ENCODE measurements at places on chromosomes 6 and 20.
A peak's percentile ranks its signal among the peaks of the same experiment; 100 is the strongest.

GRCh38 chr20:42507874-42508273, 681.8 kb downstream of the PTPRT start:
- no peak for DNase-seq

DNA sequence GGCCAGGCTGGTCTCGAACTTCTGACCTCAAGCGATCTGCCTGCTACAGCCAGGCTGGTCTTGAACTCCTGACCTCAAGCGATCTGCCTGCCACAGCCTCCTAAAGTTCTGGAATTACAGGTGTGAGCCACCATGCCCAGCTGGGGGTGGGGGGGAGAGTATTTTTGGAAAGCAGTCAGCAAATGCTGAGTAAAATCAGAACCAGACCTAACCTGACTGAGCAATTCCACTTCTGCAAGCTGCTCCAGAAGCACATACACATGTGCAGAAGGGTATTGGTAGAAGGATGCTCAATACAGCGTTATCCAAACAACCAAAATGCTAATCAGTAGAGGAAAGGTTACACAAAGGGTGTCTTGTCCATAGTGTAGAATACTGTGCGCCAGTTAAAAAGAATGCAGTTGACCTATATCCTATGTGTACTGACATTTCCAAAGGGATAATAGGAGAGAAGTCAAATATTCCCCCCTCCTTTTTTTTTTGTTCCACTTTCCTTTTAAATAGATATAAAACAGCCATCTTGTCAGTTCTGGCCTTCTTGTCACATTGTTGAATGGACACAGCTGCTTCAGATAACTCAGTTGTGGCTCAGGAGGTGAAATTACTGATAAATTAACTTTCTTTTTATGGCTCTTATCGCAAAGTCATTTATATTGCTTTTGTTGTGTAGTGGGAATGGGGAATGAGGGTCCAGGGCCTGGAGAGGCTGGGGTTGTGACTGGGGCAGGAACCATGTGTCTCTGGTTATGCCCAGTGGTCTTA, 74.6 kb downstream of the DTD1 start:
- no peak for DNase-seq

DNA sequence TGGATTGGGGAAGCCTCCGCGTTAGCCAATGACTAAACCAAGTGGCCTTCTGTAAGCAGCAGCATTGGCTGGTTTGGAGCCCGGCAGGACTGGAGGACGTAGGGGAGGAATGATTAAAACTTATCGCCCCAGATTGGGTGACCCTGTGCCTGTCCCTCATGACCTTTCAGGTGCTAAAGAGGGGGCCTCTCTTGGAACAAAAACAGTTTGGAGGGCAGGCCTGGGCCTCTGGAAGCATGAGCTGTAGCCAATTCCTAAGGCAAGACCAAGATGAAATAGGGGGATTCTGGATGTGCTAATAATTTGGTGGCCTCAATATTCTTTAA, 1.4 kb downstream of the GMPR start:
- peak; percentile 88 for DNase-seq

DNA sequence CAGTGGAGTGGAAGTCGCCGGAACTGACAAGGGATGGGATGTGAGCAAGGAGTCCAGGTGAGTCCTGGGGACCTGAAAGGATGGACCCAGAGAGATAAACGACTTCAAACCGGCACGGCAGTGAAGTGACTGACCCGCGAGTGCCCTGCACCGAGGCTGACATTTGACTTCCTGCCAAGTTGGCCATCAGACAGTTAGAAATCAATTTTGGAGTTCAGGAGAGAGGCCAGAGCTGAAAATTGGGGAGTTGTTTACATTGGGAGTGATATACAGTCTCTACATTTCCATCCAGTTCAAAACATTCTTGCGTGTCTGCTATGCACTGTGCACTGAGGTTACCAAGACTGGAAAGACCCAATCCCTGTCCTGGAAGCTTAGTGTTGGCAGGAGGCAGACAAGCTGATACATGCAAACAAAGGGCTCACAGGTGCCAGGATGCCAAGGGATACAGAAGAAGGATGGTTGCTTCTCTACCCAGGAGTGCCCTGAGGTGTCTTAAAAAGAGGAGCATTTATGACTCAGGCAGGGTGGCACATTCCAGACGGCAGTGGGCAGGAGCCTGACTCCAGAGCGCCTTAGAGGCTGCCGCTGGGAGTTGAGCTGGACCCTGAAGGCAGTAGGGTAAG, 186.6 kb downstream of the MTHFD1L start:
- no peak for DNase-seq

- peak; percentile 75 for DNase-seq
Observed at GRCh38 chr6:134358320-134358719, 40.4 kb upstream of the SGK1 start.

GRCh38 chr6:81864124-81864523, 111.6 kb upstream of the TENT5A start:
- DNase-seq: no peak

- DNase-seq: no peak
Observed at GRCh38 chr6:9948678-9949077, 466.2 kb downstream of the TFAP2A start.

- DNase-seq: no peak
Observed at GRCh38 chr6:21998582-21998981, 298.3 kb downstream of the PRL start.

DNA sequence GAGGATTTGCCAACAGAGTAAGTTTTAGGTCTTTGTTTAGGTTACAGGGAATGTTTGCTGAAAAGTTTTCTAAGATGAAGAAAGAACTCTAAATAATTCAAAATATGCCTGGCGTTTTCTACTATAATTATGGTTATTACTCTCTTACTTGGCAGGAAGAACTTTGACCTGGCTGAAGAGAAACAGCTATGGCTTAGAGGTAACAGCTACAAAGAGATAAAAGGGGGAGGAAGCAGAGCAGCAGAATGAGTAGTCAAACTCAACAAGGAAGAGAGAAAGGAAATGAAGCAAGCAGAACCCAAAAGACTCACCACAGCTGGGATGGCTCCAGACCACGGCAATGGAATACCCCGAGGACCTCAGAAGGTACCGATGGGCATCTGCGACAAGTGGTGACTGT, 95.6 kb downstream of the KIF16B start:
- no peak for DNase-seq

DNA sequence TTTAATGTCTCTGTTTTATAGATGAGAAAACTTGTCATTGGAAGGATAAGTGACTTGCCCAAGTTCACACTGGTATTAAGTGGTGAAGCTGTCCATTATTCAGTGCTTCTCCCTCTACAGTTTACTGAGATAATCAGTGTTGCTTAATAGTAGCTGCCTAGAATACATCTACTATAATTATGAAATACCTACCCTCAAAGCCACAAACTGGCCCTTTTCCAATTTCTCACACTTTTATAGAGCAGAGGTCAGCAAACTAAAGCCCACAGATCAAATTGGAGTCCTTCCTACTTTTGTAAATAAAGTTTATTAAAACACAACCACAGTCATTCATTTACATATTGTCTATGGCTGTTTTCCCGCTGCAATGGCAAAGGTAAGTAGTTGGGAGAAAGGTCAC, 73.5 kb downstream of the EYS start:
- peak; percentile 8 for DNase-seq

DNA sequence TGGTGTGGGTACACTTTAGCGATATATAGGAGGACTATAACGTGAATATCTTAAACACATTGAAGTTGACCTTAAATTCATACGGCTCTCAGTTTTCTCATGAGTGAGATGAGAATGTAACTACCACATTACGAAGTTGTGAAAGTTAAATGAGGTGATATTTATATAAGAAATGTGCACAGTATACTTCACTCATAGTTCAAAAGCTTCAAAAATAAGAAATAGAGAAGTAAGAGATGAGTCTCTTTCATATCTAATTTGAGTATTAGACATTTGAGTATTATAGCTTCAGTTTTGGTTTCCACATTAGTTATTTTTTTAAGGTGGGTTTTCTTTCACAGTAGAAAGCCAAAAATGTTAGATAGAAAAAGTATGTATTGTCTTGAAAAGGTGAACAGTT, 183.3 kb downstream of the NKAIN2 start:
- no peak for DNase-seq

GRCh38 chr6:123117145-123117908, 121.3 kb downstream of the CLVS2 start:
- DNase-seq: no peak

- DNase-seq: no peak
Observed at GRCh38 chr6:16244869-16245451, 6.6 kb downstream of the GMPR start.

GRCh38 chr6:52176550-52176949, 9.6 kb upstream of the IL17A start:
- DNase-seq: no peak

DNA sequence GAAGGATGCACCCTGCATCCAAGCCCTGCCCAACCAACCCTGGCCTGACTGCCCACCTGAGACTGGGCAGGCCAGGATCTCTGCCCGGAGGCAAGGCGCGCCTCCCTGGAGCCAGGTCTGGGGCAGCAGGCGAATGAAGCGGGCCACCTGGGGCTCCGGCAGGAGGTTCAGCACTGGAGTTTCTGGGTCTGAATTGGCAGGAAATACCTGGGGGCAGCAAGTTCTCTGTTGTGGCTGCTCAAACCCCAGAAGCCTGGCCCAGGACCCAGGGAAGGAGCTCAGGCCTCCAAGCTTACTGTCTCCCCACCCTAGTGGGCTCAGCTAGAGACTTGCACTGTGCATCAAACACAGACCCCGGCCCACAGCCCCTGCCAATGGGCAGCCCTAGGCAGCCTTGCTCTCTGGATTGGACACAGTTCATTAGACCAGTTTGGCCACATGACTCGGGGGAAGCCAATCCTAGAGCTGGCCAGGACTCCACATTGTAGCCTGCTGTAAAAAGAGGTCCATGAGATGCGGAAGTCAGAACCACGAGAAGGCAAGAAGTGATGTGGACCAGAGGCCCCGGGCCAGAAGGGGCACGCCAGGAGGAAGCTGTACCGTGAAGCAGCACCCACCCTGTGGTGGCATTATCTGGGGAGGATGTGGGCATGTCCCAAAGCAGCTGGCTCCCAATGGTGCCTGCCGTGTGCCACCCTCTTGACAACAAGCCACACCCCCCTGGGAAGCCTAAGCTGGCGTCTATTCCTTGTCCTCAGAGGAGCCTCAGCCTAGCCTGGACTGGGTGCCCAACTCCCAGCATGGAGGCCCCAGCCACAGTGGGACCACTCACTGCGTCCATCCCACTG, 3.1 kb downstream of the CPXM1 start:
- no peak for DNase-seq

GRCh38 chr6:61538801-61539200, 747.2 kb downstream of the KHDRBS2 start:
- DNase-seq: no peak

GRCh38 chr20:4546342-4546741, 175.4 kb upstream of the PRND start:
- no peak for DNase-seq

- no peak for DNase-seq
Observed at GRCh38 chr6:17352302-17352701, 41.1 kb upstream of the CAP2 start.

- no peak for DNase-seq
Observed at GRCh38 chr6:44699082-44699481, 311.6 kb downstream of the CDC5L start.

- DNase-seq: peak; percentile 58
Observed at GRCh38 chr20:13546497-13547131, 92.1 kb downstream of the TASP1 start.

- DNase-seq: no peak
Observed at GRCh38 chr6:77466451-77467437, 3.5 kb upstream of the HTR1B start.

DNA sequence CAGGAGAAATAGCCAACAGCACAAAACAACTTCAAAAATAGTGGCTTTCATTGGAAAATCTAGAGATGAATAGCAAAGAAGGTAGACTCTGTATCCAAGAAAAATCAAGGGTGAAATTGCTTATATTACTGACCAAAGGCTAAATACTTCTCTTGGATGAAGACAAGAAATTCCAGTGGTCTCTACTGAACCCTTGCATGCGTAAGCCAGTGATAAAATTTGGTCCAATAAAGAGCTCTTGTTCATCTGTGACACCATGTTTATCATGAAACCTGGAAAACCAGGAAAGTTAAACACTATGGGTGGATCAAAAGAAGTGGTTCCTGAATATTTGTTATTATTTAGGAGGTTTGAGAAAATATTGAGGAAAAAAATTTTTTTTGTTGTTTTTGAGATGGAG, 25.6 kb upstream of the SASH1 start:
- no peak for DNase-seq

DNA sequence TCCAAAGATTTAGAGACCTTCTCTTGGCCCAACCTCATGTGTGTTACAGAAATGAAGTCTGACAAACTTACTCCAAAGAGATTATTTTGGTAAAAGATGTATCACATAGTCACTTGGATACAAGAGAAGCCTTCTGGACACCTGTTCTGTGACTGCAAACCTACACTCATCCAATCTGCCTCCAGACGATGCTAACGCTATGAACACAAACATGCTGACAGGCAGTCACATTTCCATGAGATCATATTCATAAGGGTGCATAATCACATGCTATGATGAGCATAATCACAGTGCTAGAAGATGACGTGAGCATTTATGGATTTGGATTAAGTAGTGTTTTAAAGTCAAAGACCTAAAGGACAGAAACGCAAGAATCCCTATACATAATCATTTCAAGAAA, 340.2 kb downstream of the HACE1 start:
- DNase-seq: no peak

- peak; percentile 80 for DNase-seq
Observed at GRCh38 chr20:1423625-1424106, 30.8 kb upstream of the FKBP1A start.

DNA sequence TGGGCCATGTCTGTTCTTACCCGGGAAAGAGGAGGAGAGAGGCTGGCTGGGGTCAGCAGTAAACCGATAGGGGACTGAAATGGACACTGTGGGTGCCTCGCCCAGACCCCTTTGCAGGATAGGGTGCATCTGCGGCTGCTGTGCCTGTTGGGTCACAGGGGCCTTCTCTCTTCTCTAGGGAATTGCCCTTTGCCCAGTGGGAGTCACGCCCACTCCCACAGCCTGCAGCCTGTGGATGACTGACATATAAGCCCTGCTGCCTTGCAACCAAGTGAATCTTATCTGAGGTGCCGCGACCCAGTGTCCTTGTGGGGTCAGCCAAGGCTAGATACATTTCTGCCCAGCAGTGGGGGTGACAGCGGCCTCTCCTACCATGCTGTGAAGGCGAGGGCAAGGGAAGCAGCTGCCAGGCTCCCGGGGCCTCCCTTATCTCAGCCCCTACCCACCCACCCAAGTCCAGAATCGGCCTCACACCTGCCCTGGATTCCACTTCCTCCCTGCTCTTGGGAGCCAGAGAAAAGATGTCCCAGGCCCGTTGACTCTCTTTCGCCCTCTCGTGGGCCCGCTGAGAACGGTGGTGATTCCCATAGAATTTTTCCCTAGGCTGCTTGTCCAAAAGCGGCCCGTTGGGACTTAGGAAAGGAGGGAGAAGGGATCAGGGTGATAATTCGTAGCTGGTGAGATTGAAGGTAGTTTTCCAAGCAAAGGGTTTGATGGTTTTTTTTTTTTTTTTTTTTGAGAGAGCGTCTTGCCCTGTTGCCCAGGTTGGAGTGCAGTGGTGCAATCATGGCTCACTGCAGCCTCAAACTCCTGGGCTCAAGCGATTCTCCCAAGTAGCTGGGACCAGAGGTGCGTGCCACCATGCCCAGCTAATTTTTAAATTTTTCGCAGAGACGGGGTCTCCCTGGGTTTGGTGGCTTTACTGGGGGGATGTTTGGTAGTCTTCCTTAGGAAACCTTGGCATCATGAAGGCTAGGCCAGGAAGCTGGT, 76.4 kb upstream of the RNF24 start:
- peak; percentile 51 for DNase-seq

All from inflammatory macrophage treated with lipopolysaccharide for 4 hours (primary cell).